ENCODE measurements at places on chromosomes 1 and 21.

GRCh38 chr1:111615870-111616715 is 3.5 kb upstream of the RAP1A start:
- no peak for DNase-seq

DNA sequence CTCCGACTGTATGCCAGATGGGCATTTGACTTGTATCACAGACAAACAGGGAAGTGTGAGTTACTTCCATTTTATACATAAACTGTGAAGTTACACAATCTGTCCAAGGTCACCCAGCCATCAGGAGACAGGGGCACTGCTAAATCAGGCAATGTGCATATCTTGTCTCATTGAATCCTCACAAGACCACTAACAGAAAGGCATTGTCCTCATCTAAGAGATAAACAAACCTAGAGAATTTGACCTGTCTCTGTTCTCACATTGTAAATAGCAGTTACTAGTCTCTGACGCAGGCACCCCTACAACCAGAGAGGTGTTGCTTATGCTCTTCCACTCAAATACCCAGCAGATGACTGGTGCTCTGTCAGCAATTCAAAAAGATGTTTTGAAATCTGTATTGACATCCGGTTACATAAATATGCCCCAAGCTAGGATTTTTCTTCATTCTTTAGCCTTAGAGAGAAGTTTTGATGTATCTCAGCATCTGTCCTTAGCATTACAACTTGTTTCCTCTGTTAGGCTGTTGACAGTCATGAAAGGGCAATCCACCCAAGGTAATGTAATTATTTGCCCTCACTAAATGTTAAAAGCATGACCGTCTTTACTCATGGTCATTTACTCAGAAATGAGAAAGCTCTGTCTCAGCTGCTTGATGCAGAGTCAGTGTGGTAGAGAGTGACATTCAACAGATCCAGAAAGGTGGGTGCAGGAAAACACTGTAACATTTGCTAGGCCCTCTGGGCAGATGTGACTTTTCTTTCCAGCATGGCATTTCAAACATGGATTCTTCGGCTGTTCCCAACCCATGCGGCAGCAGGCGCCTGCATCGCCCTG is 51.9 kb upstream of the ZNF326 start:
- no peak for DNase-seq

GRCh38 chr1:180838535-180838934 is 74.2 kb upstream of the KIAA1614 start:
- no peak for DNase-seq

GRCh38 chr1:230427094-230427876 is 1.2 kb upstream of the PGBD5 start:
- no peak for DNase-seq

- DNase-seq, result no peak
Measured at GRCh38 chr1:41486371-41487125, 2.1 kb upstream of the EDN2 start.

GRCh38 chr1:85330711-85331290 is 54.4 kb upstream of the BCL10 start:
- no peak for DNase-seq

- DNase-seq, result no peak
Measured at GRCh38 chr21:38223893-38224540, 32.8 kb upstream of the KCNJ15 start.

DNA sequence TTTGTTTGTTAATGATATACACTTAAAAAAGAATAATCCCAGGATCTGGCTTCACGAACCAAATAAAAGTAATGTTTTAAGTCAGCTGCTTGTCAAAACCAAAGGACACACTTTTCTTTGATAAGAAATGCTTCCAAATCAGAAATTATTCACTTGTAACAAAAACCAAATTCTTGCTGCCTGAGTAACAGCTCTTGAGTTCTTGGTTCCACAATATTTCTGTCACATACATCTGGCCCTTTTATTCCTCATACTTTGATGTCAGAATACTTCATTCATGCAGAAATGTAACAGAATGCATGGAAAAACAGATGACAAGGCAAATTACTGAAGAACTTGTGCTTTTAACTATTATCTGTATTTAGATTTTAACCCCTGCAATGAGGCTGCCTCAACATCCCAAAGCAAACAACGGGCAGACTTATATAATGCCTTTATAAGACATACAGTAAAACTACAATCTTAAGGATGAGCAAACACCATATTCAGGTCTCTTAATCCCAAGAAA is 1.5 kb downstream of the VAMP4 start:
- DNase-seq, result no peak

- DNase-seq, result no peak
Measured at GRCh38 chr1:165851034-165851658, 23.7 kb downstream of the UCK2 start.

DNA sequence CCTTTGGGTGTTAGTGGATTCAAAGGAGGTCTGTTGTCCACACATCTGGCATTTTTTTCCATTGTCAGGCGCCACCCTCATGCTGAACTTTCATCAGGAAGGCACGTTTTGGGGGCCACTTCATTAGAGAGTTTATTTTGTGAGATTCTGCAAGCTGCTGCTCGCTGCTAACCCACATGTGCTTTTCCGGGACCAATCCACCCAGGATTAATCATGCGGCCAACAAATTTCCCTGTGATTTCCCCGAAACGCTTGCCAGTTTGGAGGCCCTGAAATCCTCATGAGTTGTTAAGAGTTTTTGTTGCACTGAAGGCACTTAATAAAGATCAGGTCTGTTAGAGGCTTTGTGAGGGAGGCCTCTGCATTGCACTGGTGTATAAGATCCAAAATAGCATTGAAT is 2.4 kb downstream of the PDPN start:
- no peak for DNase-seq

DNA sequence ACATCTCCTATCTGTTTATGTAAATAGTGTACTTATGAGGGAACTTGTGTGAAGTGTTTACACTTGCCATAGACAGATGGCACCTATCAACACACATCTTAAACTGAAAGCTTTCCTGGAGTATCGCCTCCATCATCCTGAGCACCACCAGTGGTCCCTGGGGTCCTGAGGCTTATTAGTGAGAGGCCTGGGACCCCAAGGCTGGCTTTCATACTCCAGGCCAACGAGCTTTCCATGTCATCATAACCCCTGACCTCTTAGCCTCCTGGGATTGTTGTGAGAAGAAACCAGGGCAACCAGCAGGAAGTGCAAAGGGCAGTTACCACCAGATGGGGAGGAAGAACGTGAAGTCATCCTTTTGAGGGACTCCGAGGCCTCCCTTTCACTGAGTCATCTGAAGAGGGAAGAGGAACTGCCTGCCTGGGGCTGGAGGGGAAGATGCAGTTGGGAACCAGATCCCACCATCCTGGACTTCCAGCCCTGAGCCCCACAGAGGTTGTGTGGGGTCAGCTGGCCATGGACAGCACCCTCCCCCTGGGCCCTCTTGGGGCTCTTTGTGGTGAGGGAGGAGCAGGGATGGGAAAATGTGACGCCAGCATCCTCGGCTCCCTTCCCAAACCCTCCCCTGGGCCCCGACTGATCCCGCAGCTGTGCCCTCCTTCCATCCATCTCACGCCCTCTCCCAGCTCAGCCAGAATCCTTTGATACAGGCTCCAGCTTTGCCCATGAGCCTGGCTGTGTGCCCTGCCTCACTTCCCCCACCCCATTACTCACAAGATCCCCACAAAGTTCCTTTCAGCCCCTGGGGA is 5.8 kb downstream of the INKA2 start:
- DNase-seq, result no peak

DNA sequence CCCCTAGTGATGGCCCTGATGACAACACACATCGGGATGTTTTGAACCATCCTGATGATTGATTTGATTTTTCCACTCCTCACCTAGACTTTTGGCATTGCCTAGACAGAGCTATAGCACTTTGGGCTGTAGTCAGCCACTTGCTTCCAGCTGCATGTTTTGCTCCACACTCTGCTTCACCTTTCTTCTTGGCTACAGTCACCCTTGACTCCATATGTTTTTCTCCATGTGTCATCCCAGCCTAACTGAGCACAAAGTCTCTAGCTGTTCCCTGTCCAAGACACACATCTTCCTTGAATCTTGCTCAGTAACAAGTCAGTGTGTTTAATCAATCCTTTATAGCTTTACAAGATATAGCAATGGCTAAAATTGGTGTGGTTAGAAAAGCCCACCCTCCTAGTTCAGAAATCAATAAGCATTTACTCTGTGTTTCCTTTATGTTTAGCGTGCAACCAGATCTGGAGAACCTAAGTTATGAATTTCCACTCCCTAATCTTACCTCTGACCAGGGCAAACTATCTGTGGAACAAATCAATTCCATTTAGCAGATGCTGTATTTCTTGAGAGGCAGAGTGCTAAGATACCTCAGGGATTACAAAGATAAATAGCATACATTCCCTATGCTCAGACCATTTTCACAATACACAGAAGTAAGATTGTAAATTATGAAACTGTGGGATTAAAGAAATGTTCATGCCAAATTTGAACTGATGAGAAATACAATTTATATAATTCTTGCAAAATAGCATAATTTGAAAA is 98.4 kb upstream of the LYPLAL1 start:
- no peak for DNase-seq

DNA sequence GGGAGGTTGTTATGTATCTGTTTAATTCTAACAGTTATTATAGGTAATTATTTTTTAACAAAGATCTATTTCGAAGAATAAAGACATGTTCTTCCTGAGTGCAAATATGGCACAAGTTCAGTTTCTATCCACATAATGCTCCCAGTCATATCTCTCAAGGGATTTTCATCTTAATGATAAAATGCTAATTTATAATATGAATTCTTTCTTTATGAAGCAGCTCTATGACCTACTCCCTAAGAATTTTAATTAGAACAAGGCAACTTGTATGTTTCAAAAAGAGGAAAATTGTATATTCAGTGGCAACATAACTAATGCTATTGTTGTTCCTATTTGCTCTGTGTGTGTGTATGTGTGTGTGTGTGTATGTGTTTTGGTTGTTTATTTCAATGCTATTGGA is 1222.1 kb upstream of the NCAM2 start:
- no peak for DNase-seq

All from effector CD8-positive, alpha-beta T cell (primary cell).